ENCODE measurements at places on chromosomes 1 and 21.

- DNase-seq, result peak; percentile 50
Measured at GRCh38 chr1:156910309-156910782, 10.1 kb upstream of the LRRC71 start.

DNA sequence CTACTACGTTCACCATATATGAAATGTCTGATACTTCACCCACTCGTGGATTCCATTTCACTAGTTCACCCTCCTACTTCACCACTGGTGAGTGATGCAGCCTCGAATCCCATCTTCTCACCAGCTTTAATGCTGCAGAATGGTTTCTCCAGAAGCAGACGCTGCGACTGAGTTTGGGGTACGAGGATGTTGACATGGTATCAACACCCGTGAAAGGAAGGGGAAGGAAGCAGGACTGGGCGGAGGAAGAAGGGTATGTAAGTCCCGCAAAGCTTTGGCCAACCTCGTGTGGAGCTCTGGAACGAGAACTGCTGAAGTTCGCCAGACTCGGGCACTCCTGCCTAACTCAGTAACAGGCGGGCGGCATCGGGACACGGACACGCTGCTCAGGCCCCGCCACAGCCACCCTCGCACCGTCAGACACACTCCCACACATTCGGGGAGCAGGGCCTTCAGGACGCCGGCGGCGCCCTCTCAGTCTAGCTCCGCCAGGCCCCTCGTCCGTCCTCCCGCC, 833 bp upstream of the DIP2A start:
- DNase-seq, result no peak

- no peak for DNase-seq
Measured at GRCh38 chr1:201736707-201737320, 92.1 kb upstream of the IPO9 start.

DNA sequence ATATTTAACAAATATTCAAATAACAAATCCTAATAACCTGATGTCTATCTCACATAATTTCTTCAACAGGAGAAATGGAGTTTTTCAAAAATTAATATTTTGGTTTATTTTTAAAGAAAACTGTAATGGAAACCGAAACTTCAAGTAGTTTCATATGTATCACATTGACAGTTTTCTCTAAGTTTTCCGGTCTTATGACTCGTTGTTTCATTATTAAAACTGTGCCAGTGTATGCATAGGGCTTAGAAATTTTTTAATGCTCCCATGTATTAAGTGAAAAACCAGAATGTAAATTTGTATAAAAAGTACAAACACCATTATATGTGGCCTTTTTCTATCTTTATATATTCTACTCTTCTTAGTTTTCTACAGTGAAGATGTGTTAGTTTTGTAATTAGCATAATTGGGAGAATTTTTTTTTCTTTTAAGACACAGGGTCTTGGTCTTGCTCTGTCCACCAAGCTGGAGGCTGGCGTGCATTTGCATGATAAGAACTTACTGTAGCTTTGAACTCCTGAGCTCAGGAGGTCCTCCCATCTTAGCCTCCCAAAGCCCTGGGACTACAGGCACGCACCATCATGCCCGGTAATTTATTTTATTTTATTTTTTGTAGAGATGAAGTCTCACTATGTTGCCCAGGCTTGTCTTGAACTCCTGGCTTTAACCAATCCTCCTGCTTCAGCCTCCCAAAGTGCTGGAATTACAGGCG, 43.9 kb upstream of the SAMSN1 start:
- DNase-seq, result no peak

GRCh38 chr1:228018961-228019721, 12.3 kb downstream of the WNT3A start:
- DNase-seq, result no peak

DNA sequence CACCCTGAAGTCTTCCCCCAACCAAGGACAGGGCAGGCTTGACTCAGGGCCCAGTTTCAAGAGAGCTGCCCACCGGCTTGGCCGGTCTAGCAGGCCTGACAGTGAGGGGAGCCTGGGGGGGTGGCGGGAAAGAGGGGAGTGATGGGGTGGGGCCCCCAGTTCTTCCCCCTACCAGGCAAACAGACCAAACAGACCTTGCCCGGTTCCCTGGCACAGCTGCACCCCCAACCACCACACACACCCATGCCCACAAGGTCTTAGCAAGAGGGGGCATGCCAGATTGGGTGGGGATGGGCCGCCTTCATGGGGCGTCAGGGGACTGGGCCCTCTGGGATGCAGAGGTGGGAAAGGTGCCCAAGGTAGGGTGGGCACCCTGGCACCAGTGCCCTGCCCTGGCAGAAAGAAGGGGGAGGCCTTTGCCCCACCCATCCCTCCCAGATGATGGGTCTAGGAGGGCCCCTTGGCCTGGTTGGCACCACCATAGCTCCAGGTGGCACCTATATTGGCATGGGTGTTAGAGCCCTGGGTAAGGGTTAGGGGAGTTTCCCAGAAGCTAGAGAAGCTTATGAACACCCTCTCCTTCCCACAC, 8.9 kb downstream of the ZBTB7B start:
- DNase-seq, result no peak

- no peak for DNase-seq
Measured at GRCh38 chr1:42529724-42530181, 66.7 kb downstream of the CCDC30 start.

DNA sequence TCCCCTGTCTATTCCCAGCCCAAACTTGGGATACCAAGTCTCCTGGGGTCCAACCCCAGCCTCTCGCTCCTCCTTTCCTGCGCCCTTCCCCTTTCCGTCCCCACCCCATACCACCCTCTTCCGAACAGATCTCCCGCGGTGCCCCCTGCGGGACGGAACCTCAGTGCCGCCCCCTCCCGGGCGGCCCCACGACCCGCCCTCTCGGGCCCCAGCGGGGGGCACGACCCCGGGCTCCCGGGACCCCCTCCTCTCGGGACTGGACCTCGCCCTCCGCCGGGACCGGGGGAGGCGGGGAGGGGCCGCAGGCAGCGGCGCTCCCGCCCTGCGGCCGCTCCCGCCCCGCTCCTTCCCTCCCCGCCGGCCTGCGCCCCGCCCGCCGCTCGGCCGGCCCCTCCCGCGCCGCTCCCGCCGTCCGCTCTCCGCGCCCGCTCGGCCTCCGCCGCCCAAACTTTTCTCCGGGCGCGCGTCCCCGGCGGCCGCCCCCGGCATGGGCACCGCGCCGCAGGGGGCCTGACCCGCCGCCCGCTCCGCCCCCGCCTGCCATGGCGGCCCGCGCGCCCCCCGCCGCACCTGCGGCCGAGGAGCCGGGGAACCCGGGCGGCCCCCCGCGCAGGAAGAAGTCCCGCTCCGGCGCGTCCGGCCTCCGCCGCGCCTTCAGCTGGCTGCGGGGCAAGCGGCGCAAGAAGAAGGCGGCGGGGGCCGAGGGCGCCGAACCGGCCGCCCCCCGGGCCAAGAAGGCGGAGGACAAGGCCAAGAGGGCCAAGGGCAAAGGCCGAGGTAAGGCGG, 39.0 kb upstream of the SYNC start:
- DNase-seq, result no peak

DNA sequence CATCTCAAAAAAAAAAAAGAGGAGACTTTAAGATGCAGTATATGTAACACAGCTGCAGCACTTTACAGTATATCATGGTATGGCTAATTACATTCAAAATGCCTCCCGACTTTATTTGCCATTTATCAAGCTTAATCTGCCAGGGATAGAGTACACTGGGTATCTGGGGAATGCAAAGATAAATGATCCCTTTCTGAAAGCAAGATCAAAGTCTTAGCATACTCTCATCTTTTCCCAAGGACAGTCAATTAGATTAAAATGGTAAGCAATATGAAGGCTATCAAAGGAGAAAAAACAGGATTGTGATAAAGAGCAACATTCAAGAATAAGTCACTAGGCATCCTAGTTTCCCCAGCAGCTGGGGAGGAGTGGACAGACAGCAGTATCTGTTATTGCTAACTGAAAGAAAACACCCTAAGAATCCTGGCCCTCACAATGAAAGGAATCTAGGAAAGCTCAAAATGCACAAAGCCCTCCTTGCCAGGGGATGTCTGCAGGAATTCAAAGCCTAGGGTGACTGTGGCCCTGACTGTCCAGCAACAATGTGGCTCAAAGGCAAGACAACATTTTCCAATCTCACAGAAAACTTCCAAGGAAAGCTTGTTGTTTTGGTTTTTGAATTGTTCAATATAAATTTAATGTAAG, 56.7 kb upstream of the RAP1GAP start:
- DNase-seq, result no peak

GRCh38 chr21:15001113-15001512, 63.7 kb downstream of the NRIP1 start:
- no peak for DNase-seq

DNA sequence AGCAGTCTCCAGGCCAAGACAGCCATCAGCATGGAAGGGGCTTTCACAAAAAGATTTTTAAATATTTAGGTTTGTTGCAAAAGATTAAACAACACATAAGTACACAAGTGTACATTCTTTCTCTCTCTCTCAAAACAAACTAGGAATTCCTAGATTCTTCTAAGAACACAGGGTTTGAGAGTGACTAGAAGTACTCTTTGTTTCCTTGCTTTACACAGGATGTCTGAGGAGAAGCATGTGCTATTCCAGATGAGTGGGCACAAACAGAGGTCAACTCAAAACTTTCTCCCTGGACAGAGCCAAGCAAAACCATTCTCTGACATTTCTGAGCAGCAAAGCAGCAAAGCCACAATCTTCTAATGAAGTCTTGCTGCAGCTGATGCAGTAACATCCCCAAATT, 210.6 kb upstream of the HOOK1 start:
- DNase-seq, result no peak

DNA sequence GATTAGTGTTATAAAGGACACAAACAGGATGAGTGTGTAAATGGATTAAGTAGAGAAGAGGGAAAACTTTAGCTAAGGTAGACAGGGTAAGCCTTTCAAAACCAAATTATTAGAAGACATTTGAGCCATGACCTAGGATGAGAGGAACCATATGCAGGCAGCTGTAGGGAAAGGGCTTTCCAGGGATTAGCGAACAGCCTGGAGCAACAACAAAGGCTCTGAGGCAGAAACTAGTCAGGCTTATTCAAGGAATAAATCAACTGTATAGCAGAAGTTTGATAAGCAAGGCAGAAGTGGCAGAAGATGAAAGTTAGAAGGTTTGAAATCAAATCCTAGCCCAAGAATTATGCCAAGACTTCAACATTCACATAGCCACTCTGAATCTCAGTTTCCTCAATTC, 21.3 kb downstream of the AIDA start:
- DNase-seq, result no peak

- no peak for DNase-seq
Measured at GRCh38 chr1:97332716-97333115, 588.1 kb downstream of the DPYD start.

DNA sequence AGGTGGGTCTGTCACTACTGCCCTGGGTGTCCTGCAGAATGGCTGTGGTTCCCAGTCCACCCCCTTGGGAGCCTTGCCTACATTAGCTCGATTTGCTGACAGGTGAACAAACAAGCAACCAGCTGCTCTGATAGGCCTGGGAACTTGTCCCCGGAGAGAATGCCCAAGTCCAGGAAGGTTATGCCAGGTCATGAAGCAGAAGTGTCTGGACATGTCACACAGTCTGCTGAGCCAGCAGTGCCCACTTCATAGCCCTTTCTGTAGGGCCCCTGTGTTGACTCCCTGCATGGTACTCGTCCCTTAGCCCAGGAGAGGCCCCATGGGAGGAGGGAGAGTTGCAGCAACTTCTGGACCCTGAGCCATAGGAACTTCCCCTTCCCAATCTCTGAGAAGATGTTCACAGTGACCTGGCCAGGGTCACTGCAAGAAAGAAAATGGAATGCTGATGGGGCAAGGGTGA, 31.0 kb downstream of the UCK2 start:
- no peak for DNase-seq

GRCh38 chr1:114139540-114139939, 14.1 kb downstream of the SYT6 start:
- DNase-seq, result no peak

GRCh38 chr1:165629848-165630628, 996 bp upstream of the MGST3 start:
- no peak for DNase-seq

DNA sequence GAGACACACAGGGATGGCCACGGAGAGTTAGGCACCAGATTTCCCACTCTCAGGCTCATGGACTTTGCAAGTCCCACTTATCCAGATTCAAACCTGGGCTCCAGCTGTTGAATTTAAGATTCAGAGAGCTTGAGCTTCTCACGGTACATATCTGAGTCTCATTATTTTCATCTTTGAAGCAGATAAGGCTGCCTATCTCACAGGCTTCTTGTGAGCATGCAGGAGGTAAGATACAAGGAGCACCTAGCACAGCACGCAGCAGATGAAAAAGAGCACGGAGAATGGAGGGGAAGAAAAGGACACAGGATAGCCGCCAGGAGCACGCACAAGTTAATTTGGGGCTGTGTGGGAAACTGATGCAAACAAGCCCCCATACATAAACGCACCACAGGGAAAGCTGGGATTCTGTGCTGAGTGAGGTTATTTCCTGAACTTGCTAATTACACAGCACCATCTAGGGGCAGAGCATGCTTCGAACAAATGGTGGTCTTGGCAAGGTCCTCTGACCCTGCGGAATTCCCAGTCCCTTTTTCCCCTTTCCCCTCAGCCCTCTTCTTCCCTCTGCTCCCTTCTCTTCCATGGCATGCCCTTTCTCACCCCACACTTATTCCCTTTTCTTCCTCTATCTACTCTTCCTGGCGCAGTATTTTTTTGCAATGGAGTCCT, 134.7 kb upstream of the VANGL1 start:
- no peak for DNase-seq

- no peak for DNase-seq
Measured at GRCh38 chr1:48688102-48688760, 88.5 kb downstream of the BEND5 start.

- no peak for DNase-seq
Measured at GRCh38 chr1:235984041-235984825, 80.7 kb downstream of the NID1 start.

- DNase-seq, result no peak
Measured at GRCh38 chr1:215957663-215958062, 390.6 kb downstream of the KCTD3 start.

DNA sequence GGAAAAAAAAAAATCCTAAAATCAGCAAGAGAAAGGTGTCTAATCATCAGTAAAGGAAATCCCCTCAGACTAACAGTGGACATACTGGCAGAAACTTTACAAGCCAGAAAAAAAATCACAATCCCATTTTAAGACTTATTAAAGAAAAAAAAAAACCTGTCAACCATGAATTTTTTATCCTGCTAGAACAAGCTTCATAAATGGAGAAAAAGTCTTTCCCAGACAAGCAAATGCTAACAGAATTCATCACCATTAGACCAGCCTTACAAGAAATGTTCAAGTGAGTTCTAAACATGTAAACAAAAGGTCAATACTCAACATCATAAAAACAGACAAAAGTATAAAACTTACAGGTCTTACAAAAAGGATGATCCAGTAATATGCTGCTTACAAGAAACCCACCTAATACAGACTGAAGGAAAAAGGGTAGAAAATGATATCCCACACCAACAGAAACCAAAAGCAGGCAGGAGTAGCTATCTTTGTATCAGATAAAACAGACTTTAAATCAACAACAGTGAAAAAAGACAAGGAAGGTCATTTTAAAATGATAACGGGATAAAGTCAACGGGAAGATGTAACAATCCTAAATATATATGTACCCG, 129.6 kb downstream of the EVI5 start:
- DNase-seq, result no peak
